ENCODE measurements at places on chromosomes 2 and 18.
A peak's percentile ranks its signal among the peaks of the same experiment; 100 is the strongest.

- no peak for DNase-seq
Observed at GRCh38 chr18:45505497-45506206, 109.6 kb upstream of the SLC14A2 start.

- DNase-seq, result peak; percentile 41
Observed at GRCh38 chr2:8677646-8678592, 3.9 kb upstream of the ID2 start.

DNA sequence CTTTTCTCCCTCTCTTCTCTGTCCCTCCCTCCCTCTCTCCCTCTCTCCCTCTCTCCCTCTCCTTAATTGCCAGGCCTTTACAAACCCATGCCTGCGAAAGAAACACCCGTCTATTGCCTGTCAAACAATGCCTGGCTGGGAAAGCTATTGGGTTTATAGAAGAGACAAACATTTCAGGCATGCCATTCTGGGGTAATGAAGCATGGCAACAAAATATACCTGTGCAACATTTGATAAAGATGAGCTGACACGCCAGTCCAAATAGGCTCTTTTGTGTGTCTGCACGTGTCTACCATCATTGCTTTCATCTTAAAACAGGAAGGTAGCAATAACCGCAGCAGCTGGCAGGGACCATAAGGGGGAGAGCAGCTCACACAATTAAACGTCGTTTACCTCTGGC, 282.1 kb downstream of the ZNF516 start:
- DNase-seq, result no peak

DNA sequence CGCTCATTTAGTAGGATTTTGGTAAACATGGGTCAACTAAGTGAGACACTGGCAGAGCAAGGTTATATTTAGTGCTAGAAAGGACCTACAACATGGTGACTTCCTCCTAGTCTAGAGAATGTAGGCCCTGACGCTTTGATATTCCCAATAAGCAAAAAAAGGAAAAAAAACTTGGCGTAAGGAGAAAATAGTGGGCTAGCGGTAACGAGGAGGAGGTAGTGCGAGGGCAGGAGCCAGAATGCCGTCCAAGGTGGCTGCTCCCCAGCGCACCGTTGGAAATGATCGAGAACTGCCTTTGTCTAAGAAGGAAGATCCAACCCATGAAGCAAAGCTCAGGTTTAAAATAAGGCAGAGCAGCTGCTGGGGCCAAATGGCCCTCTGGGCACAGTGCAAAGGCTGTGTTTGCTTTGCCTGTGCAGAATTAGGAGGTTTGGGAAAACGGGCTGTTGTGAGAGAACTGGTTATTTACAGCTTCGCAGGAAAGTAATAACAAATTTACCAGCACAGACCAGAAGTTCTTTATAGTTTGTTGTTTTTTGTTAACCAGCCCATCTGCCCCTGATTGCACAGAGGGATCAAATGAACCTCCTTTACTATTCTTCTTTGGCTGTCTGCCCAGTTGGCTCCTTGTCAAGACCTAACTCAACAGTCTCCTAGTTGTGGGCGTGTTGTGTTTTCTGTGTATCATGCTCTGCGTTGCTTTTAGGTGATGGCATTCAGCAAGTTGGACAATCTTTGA, 86.6 kb downstream of the ITGB1BP1 start:
- no peak for DNase-seq

DNA sequence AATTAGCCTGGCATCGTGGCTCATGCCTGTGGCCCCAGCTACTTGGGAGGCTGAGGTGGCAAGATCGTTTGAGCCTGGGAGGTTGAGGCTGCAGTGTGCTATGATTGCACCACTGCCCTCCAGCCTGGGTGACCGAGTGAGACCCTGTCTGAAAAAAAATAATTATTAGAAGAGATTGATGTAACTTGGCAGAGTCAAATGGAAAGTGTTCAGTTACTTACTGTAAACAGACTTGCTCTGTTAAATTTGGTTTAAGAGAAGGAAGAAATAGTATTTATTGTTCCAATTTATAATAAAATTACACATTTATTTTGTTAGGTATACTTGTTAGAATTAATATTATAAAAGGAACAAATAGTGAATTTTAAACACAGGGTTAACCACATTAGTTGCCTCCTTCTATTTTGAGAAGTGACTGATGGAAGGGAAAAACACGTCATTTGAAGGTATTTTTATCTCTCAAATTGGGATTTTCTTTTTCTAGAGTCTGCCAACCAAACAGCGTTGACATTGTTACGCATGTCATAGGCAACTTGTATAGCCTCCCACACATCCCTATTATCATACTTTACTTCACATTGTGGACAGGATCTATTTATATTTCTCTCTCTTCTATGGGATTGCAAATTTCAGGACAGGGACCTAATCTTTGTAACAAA, 118.8 kb upstream of the B3GNT2 start:
- DNase-seq, result no peak

Measured in nucleus accumbens (tissue), 56 donors.